D721Med (cell line): ENCODE measurements at places on chromosomes 11 and 22.

DNA sequence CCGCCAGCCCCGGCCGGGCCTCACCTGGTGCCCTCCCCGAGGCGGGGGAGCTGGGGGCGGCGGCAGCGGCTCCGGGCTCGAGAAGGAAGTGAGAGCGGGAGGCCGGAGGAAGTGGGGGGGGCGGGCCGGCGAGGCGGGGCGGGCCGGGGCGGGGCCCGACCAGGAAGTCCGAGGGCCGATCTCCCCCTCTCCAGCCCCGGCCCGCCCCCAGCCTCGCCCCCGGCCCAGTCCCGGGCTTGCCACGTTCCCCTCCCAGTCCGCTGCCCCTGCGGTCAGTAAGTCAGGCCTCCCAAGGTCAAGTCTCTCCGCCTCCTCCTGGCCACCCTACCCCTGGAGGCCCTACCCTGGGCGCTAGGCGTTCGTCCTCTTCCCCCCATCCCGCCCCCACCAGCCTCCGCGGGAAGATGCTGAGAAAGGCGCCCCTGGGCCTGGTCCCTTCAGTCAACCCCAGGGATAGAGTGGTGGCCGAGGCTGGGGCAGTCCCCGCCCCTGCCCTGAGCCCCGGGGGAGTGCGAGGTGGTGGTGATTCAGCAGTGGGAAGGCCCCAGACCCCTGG, at the start of gene RHOG:
Gene RHOG (minus strand): TSS at position 90 of the 556 bp plus-strand sequence. CDS start 12,821 bp downstream, outside the sequence.
- peak; percentile 38 for DNase-seq

- DNase-seq: no peak
These were observed 310.1 kb upstream of the SORL1-AS1 start for GRCh38 chr11:121762820-121763219.

DNA sequence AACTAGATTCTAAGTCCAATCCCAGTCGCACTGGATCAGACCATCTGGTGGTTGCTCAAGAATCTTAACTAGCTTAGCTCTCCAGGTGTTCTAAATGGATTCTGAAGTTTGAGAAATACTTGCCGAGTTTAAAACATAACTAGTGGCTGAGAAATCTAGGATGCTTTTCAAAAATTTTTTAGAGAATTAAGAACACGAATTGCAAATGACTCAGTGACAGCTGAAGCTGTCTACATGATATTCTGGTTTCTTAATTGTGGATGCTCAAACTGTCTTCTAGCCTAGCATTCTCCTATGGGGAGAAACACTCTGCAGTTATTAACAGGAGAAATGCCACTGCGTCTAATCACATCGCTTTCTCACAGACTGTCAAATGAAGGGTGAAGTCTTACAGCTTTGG, 20.2 kb upstream of the TP53AIP1 start:
- no peak for DNase-seq

- DNase-seq: no peak
These were observed 5.2 kb downstream of the SLC25A1 start for GRCh38 chr22:19173047-19174035.

GRCh38 chr11:103281301-103281700, 172.1 kb downstream of the DYNC2H1 start:
- no peak for DNase-seq

DNA sequence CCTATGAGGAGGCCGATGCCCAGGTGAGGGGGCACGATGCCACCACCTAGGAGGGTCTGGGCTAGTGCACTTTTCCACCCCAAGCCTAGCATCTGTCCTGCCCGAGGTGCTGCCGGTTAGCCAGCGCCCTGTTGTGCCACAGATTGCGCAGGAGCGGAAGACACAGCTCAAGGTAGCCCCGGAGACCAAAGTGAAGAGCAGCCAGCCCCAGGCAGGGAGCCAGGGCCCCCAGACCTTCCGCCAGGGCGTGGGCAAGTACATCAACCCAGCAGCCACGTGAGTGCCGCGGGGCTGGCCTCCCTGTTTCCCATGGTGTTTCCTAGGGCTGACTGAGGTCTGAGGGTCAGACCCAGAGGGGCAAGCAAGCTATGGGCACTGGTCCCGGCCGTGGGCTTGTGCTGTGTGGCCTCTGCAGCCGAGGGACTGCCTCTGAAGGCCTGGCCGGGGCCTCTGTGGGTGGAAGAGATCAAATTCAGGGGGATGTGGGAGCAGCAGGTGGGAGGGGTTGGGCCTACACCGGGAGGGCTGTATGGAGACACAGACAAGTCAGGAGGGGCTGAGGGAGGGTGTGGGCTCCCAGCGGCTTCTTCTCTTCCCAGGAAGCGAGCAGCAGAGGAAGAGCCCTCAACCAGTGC, 29.1 kb downstream of the PPIL2 start:
- no peak for DNase-seq

GRCh38 chr11:109326781-109327180, 95.2 kb upstream of the C11orf87 start:
- DNase-seq: no peak

- no peak for DNase-seq
These were observed 433.7 kb downstream of the ETS1 start for GRCh38 chr11:128153697-128154048.

GRCh38 chr22:24592851-24593558, at the start of gene LRRC75B:
Gene LRRC75B (minus strand): TSS chr22:24593073. CDS start chr22:24593039, 34 bp downstream.
- DNase-seq: peak; percentile 96

GRCh38 chr11:109302591-109303334, 119.2 kb upstream of the C11orf87 start:
- DNase-seq: no peak

- no peak for DNase-seq
These were observed 11.6 kb downstream of the PRR33 start for GRCh38 chr11:1879941-1880720.

DNA sequence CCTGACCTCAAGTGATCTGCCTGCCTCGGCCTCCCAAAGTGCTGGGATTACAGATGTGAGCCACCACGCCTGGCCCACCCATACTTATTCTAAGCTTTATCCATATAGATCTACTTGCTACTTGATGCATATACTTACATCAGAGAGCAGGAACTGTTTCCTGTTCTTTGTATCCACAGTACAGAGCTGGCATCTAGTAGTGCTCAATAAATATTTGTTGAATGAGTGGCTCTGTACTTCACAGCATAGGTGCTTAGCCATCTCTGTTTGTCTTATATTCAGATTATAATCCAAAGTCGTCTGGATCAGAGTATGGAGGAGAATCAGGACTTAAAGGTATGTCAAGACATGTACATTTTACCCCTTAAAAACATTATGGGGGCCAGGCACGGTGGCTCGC, 38.6 kb upstream of the DLAT start:
- no peak for DNase-seq

- DNase-seq: no peak
These were observed 10.8 kb downstream of the TTLL12 start for GRCh38 chr22:43176090-43176489.

DNA sequence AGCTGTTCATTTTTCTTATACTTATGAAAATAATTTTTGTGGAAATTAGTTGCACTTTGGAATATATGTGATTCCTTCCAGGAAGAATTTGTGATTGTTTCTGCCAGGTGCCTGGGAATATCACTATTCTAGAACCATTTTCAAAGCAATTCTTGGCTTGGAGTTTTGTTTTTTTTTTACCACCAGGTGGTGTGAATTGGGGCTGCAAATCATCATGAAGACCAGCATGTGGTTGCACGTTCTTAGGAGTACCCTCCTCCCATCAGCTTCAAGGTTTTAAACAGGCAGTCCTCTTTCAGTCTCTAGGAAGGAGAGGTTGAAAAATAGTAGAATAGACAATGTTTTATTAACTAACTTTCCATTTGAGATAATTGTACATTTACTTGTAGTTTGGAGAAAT, 25.9 kb downstream of the USP47 start:
- DNase-seq: no peak

GRCh38 chr11:89177691-89178231, at the start of gene TYR:
Gene TYR (plus strand): TSS chr11:89177875. CDS start chr11:89177954, 79 bp downstream.
- no peak for DNase-seq

DNA sequence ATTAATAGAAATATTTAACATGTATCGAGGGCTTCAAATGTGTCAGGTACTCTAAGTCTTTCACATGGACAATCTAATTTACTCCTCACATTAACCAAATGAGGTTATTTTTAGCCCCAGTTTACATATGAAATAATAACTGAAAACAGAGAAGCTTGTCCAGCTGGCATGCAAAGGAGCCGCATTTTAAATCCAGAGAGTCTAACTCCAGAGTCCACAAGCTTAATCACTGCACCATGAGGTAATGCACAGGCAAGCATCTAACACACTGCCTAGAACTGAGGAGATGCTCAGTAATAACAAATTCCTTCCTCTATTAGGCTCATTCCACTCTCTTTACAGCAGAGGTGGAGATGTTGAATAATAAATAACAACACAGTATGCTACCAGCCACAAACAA, 165.7 kb upstream of the GUCY1A2 start:
- DNase-seq: no peak

DNA sequence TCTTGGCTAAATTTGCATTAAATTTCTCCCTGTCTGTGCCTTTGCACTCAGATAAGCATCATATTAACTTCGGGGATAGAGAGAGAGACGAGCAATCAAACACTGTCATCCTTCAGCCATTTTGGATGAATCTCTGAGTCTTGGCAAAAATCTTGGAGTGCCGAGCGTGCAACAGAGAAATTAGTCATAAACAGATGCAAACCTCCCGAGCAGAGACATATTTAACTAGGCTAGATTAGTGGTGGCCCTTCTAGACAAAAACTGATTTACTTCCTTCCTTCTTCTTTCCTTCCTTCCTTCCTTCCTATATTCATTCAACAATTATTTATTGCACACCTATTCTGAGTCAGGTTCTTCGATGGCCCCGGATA, 114.4 kb upstream of the BLID start:
- DNase-seq: no peak

- DNase-seq: no peak
These were observed 14.9 kb downstream of the MMP20 start for GRCh38 chr11:102610200-102610599.

GRCh38 chr11:126338346-126339055, 17.0 kb upstream of the ST3GAL4 start:
- DNase-seq: no peak
